ENCODE measurements at places on chromosomes 11 and 22.

- DNase-seq, result no peak
Observed at GRCh38 chr11:47889714-47890441, 41.7 kb upstream of the NUP160 start.

DNA sequence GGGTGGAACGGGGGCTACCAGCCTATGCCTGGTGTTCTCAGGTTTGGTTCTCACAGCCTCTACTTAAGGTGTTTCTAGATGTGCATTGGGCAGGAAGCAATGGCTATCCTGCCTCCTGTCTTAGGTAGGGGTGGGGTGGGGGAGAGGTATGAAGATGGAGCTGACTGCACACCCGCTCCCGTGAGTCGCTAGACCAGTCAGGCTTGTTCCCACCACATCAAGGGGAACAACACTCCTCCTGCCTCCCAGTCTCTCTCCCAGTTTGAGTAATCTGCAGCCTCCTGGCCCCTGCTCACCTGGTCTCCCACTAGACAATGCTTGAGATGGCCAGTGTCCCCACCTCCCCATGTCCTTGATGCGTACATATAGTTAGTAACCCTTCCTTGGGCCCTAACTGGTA, 79.3 kb upstream of the TENM4 start:
- no peak for DNase-seq

DNA sequence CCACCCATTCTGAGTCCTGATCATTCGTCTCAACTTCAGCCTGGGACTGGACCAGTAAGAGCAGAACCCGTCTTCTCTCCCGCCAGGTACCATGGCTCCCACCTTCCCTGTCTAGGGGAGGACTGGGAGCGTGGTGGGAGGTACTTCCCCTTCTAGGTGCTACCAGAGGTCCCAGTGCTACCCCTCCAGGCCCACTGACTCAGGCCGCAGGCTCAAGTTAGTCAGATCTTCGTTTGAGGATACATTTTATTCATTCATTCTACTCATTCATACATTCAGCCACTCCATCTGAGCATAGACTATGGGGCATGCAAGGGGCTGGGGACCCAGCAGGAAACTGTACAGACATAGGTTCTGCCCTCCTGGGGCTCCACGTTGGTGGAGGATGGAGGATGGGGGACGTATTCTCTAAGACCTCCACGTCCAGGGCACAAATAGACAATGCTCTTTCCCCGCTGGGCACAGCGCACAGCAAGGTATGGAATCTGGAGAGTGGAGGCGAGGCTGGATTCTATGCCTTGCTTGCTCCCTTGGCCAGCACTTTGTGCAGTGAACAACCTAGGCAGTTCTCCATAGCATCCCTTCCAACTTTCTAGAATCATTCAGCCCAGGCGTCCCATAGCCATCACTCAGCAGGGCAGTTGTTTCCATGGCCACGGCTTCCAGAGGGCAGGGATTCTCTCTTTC, 1.0 kb upstream of the RAB3IL1 start:
- no peak for DNase-seq

DNA sequence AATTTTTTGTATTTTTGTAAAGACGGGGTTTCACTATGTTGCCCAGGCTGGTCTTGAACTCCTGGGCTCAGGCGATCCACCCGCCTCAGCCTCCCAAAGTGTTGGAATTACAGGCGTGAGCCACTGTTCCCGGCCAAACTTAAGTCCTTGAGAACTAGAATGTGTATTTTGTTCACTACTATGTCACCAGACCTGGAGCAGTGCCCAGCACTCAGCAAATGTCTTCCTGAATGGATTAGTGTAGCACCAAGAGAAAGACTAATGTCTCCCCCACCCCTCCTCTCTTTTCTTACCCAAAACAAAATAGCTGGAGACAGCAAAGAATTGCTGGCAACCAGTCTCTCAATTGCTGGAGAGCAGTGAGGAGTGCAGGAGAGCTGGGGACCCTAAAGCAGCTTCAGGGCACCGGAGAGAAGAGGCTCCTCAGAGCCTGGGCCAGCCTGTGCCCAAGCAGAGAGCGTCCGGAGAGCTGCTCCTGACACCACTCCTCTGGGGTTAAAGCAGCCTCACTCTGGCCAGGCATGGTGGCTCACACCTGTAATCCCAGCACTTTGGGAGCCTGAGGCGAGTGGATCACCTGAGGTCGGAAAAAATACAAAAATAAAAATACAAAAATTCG, 14.9 kb downstream of the SLC25A18 start:
- no peak for DNase-seq

DNA sequence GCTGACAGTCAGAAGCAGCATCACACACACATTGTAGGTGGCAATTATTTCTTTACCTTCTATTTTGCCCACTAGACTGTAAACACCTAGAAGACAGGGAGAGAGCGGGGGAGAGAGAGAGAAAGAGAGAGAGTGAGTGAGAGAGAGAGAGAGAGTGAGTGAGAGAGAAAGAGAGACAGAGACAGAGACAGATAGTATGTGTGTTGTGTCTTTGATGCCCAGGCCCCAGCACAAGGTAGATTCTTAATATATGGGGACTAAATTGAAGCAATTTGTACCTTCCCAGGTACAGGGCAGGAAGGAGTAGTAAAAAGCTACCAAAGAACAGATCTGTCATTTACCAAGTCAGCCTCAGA, 163.7 kb downstream of the PKNOX2 start:
- no peak for DNase-seq

DNA sequence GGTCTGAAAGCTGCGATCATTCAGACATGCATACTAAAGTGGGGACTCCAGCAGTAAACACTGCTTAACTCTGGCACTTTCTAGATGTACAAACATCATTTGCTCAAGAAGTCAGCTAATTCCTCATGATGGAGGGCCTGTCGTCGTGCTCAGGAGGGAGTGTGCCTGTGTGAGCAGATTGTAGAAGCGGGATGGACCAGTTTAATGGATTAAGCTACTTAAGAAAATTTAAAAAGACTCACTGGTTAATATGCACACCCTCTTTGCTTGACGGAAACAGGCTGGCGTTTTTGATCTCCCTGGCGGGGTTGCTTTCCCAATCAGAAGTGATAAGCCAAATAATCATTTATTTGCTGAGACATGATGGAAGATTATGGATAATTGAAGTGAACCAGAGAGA, 79.0 kb downstream of the LDLRAD3 start:
- no peak for DNase-seq

All from SHP77 (cell line).